Sigmoid colon (tissue), 7 donors: ENCODE measurements at places on chromosomes 6 and 20. TPM values are rescaled to one million over a fixed set of nuclear protein-coding genes. Genes with fewer than 3 reads are reported as not detected.

FILIP1 gene
- 0.46 TPM for polyA plus RNA-seq

RIPOR3 gene
- polyA plus RNA-seq: 7.8 TPM

GRCh38 chr20:11986954-11987353, 69.3 kb downstream of the BTBD3 start:
- DNase-seq: no peak

DNA sequence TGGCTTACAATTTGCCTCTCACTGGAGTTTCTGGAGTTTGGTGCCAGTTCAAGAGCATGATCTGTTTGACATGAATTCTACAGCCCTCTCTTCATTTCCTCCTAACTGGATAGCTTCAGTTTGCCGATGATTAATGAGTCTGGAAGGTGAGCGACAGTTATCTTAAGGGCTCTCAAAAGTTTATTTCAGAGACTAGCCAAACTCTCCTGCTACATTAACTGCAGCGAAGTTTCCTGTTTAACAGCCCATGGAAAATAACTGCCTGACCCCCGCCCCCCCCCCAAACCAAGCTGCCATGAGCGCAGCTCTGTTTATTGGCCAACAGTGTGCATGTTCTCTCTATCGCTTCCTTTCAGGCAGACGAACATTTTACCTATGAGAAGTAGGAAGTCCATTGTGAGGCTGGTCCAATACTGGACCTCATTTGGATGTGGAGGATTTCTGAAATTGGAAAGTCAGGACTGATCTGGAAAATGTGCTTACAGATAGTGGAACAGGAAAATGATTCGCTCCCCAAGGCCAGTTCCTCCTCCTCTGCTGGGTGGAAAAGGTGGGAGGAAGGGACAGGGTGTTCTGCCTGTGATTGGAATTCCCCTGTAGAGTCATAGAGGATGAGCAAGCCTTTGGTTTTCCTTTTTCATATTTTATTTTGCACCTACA, 522.2 kb upstream of the JAG1 start:
- DNase-seq: no peak

DNA sequence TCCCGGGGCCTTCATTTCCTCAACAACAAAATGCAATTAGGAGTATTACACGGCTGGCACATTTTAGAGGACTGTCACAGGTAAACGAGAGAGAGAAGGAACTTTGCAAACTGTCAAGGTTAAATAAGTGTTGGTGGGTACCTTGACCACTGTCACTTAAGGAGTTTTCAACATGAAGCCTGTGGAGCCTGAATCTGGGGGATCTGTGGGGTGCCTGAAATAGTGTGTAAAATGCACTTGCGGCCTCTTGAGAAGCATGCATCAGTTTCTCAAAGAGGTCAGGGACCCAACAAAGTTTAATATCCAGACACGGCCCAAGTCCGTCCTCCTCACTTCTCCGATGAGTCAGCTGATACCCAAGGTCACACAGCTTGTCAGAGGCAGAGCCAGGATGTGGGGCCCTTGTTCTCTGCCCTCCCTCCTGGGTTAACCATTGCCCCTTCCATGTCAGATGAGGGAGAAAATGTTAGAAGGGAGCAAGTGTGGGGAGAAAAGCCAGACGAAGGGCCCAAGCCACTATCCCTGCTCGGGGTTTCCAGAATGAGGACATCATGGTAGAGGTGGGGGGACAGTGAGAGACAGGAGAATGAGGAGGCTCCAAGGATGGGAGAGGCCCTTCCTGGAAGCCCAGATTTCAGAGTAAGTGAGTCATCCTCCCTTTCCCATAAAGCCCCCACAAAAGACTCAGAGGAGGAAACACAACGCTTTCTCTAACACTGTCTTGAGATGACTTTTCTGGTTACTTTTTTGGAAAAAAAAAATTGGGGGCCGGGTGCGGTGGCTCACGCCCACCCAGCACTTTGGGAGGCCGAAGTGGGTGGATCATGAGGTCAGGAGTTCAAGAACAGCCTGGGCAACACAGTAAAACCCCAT, 42.2 kb downstream of the C6orf132 start:
- no peak for DNase-seq
